ENCODE measurements at places on chromosomes 5 and 9.

DNA sequence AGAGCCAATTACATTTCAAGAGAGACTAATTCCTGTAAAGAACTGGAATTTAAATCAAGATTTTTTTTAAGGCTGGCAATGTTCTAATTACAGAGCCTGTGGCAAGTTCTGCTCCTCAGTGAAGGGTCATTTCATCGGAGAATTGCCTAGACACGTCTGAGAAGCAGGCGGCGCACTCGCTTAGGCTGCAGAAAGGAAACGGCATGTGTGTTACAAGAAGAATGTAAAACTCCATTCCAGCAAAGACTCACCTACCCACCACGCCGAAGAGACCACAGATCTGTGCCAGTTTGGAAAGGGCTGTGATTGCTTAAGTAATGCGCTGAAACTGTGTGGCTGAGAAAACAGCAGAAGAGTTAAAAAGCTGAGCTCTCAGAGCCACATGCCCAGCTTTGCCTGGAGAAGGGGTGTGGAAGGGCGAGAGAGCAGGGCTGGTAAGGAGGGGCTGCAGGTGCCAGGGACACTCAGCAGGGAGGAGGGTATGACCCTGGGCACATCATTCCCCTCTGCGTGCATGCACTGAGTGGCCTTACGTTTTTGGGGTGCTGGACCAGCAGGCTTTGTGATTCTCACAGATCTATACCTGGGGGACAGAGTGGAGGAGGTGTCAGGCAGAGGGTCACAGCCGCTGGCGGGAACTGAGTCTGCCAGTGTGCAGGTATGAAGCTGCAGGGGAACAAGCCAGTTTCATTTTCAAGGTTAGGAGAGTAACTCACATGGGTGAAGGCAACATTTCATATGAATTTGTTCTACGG is 17.8 kb upstream of the SLC25A51 start:
- no peak for DNase-seq

GRCh38 chr5:14505310-14506139 is 76.1 kb upstream of the OTULINL start:
- no peak for DNase-seq

GRCh38 chr5:74866596-74867162 is 492 bp upstream of the FAM169A start:
- no peak for DNase-seq

GRCh38 chr9:127903557-127904475 is 4.4 kb upstream of the ST6GALNAC6 start:
- peak; percentile 97 for DNase-seq

Measured in activated CD8-positive, alpha-beta memory T cell treated with anti-CD3 and anti-CD28 coated beads, Interleukin-2, amount 10 ng/mL, durations not matched to agents 7 days and 5 days (primary cell).